Activated CD8-positive, alpha-beta T cell treated with anti-CD3 and anti-CD28 coated beads for 36 hours (primary cell): ENCODE measurements at places on chromosomes 3 and 15. TPM values are rescaled to one million over a fixed set of nuclear protein-coding genes. Genes with fewer than 3 reads are reported as not detected.

- no peak for DNase-seq
Observed at GRCh38 chr3:98877132-98877531, 24.4 kb downstream of the DCBLD2 start.

GRCh38 chr15:75045332-75046015 is 22.1 kb downstream of the PPCDC start:
- DNase-seq, result no peak

Gene TMEM62
- total RNA-seq, result 11.6 TPM

- DNase-seq, result peak; percentile 54
Observed at GRCh38 chr3:14319654-14320182, 82.7 kb upstream of the SLC6A6 start.

Gene DNAH12
- 0.07 TPM for total RNA-seq

Gene PLXNA1
- 5.1 TPM for total RNA-seq

DNA sequence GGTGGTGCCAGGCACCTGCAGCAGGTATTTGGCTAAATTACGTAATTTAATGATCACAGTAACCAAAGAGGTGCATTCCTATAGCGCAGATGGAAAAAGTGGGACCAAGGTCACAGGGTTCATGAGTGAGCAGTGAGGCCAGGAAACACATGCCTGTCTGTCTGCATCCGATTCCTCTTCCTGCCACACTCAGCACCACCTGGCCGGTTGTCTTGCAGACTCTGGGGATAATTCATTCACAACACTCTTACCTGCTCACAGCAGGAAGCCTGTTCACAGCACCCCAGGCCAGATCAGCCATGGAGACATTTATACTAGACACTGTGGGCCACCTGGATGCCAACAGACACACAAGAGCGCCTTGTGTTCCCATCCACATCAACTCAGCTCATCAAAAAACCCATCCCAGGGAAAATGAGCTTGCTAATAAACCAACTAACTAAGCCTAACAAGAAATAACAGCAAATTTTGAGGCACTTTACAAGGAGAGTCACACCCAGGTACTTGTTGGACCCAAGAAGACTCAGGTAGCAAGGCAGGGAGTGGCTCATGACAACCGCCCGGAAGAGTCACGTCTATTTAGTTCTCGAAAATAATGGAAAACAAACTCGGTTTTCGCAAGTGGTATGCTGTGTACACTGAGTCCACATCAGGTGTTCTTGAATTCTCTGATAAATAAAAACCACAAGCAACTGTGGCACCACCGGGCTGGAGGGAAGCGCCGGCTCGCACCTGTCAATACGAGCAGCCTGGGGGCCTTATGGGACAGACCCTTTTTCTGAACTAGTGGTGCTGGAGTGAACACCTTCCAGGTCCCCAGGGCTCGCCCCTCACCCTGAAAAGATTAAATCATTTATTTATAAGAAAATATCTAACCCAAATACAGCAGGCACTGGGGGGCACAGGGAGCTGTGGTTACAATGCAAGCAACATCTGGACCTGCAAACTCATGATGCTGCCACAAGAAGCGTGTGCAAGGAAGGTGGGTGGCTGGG is 40.5 kb downstream of the FAM174B start:
- no peak for DNase-seq

- DNase-seq, result no peak
Observed at GRCh38 chr3:139421460-139421859, 32.0 kb upstream of the COPB2 start.

Gene HSPBAP1
- total RNA-seq, result 4.0 TPM

- no peak for DNase-seq
Observed at GRCh38 chr3:77648214-77648613, 608.3 kb downstream of the ROBO2 start.

GRCh38 chr3:120090422-120090821 is 3.8 kb downstream of the GSK3B start:
- DNase-seq, result no peak

Gene SNURF
- 17.8 TPM for total RNA-seq

- no peak for DNase-seq
Observed at GRCh38 chr15:73812806-73813465, 59.8 kb upstream of the INSYN1 start.

DNA sequence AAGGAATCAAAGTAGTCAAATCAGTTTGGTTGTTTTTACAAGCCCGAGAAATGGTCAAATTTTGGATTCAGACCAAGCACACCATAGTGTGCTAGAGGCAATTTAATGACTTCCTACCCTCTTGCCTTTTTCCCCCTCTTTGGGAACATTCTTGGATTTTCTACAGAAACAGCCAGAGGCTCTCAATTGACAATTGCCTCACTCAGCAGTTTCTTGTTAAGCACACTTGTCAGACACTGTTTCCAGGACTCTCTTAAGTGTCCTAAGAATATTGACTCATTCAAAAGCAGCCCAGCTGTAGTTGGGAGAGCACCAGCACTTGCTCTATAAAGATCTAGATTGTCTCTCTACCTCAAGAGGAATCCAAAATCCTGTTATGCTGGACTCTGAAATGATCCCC is 1.5 kb upstream of the SLC35G2 start:
- no peak for DNase-seq

- DNase-seq, result no peak
Observed at GRCh38 chr3:195263925-195264600, 6.9 kb downstream of the XXYLT1 start.

DNA sequence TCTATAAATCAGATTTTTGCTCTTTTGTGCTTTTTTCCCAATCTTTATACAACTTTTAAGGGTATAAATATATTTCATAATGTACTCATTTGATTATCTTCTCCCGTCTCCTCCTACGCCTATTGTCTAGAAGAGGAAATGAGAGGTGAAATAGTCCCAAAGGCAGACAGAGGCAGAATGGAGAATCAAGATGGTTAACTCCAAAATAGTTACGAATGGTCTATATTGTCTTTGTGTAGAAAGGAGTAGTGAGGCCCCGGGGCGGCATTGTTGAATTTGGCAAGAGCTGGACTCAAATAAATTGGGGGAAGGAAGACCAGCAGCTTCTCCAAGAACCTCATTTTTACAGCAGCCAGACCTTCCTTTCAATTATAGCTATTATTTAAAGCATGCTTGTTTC is 23.9 kb downstream of the ITPR1 start:
- no peak for DNase-seq

Gene SQOR
- total RNA-seq, result 84.3 TPM

Gene LRRC2
- total RNA-seq, result not detected

GRCh38 chr3:40593351-40593750 is 68.6 kb downstream of the ZNF621 start:
- no peak for DNase-seq

DNA sequence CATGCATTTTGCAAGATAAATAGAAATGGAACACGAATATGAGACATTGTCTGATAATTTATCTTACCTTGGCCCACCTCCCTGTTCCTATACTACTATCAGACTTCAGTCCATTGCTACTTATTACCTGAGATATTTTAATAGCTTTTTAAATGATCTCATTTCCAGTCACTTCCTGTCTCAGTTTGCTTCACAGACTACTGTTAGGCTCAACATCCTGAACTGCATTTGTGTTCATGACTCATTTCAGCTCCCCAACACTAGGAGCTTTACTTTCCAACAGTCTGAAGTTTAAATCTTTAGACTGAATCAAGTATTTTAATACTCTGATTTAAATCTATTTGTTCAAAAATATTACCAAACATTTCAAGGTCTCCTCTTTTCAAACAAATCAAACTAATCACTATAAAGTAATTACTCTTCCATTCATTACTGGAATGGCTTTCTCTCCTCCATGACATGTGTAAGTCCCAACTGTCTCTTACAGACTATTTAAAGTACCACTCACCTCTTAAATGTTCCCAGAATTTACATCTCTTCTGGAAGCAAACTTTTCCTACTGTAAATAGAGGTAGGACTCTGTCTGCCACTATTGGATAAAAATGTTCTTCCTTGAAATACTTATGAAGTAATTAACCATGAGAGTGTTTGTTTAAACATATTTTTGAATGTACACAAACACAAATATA is 1277.6 kb downstream of the ZPLD1 start:
- no peak for DNase-seq

Gene PRSS50
- total RNA-seq, result not detected

Gene OXTR
- 1.1 TPM for total RNA-seq

- DNase-seq, result no peak
Observed at GRCh38 chr3:183182073-183182472, 19.5 kb upstream of the LAMP3 start.

Gene TRIM71
- total RNA-seq, result 0.22 TPM

Gene SNAP23
- total RNA-seq, result 31.2 TPM
